HT-29 (cell line): ENCODE measurements at places on chromosomes 7 and 10. TPM values are rescaled to one million over a fixed set of nuclear protein-coding genes. Genes with fewer than 3 reads are reported as not detected.
A peak's percentile ranks its signal among the peaks of the same experiment; 100 is the strongest.

GRCh38 chr7:2968616-2969397, 74.9 kb downstream of the CARD11 start:
- DNase-seq, result no peak

GRCh38 chr7:135215698-135216097, 4.4 kb upstream of the WDR91 start:
- DNase-seq, result no peak

- DNase-seq, result no peak
These were observed 116.3 kb downstream of the PLPP4 start for GRCh38 chr10:120573355-120573754.

GRCh38 chr7:157003756-157004520, 6.5 kb downstream of the MNX1 start:
- DNase-seq, result no peak

DNA sequence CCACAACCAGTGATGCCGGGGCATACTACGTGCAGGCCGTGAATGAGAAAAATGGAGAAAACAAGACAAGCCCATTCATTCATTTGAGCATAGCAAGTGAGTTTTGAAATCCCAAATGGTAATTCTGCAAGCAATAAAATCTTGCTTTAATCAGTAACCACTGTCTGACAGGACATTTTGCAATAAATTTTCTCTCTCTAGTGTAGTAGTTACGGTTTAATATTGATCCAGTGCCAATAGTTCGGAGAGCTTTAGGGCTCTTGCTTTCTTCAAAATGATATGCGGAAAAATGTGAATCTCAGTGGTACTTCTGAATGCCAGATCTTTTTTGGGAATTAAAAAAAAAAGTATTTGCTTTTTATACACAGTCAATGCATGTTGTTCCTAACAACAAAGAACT, 520.4 kb downstream of the SDK1 start:
- DNase-seq, result no peak

- DNase-seq, result no peak
These were observed 21.8 kb downstream of the SLIT1 start for GRCh38 chr10:97163781-97164501.

DNA sequence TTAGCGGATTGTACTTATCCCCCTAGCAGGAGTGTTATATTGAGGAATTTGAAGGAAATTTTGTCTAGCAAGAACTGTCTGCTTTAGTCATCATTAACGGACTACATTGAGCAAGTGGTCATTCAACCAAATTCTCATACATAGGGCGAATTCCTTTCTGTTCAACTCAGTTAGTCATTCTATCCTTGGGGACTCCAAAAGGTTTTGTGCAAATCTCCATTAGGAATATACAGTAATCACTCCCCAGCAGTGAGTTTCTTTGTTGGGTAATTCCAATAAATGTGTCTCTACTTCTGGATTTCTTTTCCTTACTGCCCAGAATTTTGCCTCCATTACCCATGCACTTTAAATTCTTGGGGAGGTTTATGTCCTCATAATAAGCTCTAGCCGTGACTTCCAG, 51.1 kb downstream of the EPDR1 start:
- no peak for DNase-seq

DNA sequence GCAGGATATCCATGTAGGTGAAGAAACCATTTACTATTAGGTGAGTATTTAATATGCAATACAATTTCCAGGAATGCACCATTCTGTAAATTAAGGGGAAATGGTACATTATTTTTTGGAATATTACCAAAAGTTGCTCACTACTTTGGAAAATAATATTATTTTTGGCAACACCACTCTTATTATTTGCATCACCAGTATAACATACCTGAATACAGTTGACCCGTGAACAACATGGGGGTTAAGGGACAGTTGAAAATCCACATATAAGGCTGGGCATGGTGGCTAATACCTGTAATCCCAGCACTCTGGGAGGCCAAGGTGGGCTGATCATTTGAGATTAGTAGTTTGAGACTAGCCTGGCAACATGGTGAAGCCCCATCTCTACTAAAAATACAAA, 21.2 kb upstream of the FHIP2A start:
- DNase-seq, result no peak

DNA sequence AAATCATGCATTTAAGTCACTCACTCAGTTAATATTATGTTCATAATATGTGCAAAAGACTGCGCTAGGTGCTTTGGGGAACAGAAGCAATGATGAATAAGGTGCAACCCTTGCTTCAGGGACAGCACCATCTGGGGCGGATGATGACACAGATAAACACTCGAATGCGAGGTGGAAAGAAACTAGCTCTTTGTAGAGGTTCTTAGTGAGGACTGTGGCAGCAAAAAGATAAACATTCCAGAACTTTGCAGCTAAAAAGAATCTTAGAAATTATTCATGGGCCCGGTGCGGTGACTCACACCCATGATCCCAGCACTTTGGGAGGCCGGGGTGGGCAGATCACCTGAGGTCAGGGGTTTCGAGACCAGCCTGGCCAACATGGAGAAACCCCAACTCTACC, 29.8 kb upstream of the CHST15 start:
- DNase-seq, result no peak

GRCh38 chr7:105014693-105015389, 836 bp downstream of the KMT2E start:
- DNase-seq, result peak; percentile 81

DNA sequence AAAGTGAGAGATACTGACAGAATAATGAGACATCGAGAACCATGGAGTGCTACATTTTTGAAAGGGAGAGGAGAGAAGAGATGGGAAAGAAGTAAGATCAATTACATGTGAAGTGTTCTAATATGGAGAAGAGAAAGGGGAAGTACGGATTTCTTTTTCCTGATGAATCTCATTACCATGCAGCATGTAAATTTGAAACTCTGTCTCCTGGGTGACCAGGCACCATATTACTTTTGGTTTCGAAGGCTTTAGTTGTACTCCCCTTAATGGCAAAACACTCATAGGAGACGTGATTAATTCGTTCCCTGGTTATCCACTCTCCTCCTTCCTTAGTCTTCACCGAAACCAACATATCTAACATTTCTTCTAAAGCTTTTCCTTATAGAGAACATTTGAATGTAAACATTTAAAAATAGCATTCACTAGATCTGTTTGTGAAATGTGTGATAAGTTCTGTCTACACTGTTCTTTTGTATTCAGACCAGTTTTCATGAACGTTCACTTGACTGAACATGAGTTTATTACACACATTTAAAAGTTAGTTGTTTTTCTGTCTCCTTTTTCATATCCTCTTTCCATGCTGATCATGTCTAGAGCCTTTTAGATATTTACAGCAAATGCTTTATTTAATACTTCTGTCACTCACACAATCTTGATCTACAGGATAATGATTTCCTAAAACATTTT, 80.2 kb upstream of the MSRB2 start:
- DNase-seq, result no peak

- DNase-seq, result no peak
These were observed 178.6 kb downstream of the SORCS3 start for GRCh38 chr10:104819731-104820130.

DNA sequence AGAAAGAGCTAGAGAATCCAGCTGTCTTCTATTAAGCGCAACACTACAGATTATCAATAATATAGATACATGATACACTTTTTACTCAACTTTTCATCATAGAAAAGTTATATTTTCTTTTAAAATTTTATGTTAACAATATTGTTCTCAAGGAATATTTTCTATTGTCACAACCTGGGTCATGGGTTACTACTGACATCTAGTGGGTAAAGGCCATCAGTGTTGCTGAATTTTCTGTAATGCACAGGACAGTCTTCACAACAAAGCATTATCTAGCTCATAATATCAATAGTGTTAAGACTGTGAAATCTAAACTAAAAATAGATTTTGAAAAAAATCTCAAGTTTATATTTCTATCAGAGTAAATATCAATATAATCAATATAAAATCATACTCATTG, 209.8 kb downstream of the ZNF33B start:
- peak; percentile 54 for DNase-seq

- peak; percentile 84 for DNase-seq
These were observed 1139.4 kb downstream of the XPNPEP1 start for GRCh38 chr10:108783897-108784296.

- DNase-seq, result peak; percentile 78
These were observed 8.5 kb upstream of the METTL27 start for GRCh38 chr7:73850781-73851207.

GRCh38 chr10:28839600-28840007, 162.3 kb downstream of the BAMBI start:
- no peak for DNase-seq

DNA sequence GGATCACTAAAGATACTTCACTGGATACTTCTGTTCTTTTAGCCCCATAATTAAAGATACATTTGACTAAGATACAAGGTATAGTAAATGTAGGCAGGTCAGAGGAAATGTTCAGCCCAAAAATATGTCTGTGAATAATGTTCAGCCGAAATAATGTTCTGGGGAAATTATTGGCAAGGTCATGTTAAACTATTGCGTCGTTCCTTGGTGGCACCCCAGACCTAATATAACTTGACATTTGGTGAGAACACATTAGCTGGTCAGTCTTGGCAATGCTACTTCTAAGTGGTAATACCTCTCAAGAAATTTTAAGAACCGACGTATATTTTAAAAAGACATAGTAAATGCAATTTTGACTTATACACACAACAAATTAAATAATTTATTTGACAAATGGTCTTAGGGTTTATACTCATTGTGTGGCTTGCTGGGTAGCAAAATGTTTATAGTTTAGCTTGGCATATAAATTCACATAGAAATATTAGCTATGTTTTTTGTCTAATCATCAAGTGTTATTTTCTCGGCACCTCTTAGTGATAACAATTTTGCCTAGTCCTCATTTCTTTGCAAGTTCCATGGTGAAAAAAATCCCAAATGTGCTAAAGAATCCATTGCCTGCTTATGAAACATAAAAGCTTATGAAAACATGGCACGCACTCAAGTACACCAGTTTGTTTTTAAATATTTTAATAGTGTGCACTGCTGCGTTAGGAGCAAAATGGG, 270.3 kb upstream of the NEBL start:
- no peak for DNase-seq

DNA sequence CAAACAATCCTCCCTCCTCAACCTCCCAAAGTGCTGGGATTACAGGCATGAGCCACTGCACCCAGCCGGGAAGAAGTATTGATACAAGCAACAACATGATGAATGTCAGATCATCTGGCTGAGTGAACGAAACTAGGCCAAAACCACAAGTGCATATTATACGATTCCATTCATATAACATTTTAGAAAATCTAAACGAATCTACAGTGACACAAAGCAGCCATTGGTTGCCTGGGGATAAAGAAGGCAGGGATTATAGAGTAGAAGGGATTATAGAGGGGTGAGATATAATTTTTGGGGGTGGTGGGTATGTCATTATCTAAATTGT, 11.5 kb upstream of the RHBDD2 start:
- DNase-seq, result no peak

DNA sequence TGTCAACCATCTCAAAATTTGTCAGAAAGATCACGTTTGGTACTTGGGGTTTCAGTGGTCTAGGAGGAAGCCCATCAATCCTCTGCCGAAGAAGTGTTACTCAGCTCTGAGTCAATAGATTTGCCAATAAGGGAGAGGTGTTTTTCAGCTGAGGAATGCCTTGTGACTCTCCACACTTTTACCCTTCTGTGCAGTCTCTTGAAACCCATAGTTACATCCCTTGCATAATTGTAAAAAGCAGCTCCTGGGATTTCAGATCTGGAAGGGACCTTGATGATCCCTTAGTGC, 47.5 kb downstream of the INSYN2A start:
- DNase-seq, result no peak

DNA sequence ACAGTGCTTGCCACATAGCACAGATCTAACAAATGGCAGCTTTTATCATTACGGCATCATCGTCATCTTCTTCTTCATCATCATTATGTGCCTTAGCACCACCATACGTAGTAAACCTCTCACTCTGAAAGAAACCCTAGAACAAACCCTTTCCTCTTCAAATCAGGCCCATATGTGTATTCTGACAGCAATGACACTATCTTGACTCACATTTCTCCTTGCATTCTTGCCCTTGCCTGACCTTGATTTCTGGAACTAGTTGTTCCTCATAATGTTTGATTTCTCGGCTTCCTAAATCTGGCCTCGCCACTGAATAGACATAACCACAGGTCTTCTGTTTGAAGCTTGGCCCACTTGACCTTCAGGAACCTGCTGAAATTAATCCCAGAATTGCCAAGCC, 115.3 kb downstream of the DGKI start:
- no peak for DNase-seq

- DNase-seq, result no peak
These were observed 13.1 kb upstream of the FAM20C start for GRCh38 chr7:179209-179681.

GDF2 gene
- not detected in 2 replicates for total RNA-seq

GRM3 gene
- total RNA-seq, result not detected in 2 replicates

MUC3A gene
- total RNA-seq, result 6.9 and 7.3 TPM in 2 replicates

SPOCK2 gene
- 0.08 and 0.34 TPM in 2 replicates for total RNA-seq

EVX1 gene
- 0.31 TPM in 1 of 2 replicates, not detected in the other for total RNA-seq

SPAM1 gene
- total RNA-seq, result not detected in 2 replicates

PRLHR gene
- total RNA-seq, result not detected in 2 replicates

PRXL2A gene
- total RNA-seq, result 8.6 and 9.3 TPM in 2 replicates

ACTR3C gene
- total RNA-seq, result 37.7 and 45.9 TPM in 2 replicates

HOXA13 gene
- total RNA-seq, result 19.8 and 22.2 TPM in 2 replicates
